NT2/D1 (cell line): ENCODE measurements at places on chromosomes 5 and 9.

DNA sequence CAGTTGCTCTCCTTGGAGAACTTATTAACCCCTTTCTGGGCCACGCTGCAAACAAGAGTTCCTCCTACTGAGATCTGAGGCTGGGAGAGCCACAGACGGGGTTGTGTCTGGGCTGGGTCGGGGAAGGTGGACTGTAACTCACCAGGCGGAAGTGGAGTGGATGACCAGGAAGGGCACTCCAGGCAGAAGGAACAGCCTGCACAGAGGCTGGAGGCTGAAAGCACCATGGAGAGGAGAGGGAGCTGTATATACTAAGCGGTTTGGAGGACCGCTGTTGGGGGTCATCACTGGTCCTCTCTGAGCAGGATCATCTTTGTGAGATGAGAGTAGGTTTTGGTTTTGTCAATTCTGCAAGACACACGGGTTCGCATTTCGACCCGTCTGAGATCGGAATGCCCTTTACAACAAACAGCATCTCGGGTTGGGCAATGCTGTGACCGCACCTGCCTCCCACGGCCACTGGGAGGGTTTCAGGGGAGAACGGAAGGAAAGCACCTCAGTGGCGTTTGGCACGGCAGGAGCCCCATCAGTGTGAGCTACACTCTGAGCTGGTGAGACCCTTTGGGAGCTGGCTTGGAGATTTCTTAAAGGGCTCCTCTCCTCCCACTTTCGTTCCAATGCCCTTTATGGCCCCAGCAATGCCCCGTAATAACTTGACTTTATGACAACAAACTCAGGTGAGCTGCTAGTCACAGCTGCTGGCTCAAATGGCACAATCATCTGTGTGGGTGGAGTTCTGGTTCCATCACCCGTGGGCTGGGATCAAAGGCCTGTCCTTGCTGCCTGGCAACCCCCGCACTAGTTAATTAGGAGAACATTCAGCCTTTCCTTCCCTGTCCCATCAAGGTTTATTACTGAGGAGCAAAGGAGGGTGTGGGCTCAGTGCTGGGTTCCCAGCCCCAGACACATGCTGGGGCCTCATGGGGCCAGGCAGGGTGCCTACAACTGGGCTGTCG lies 18.7 kb upstream of the NEURL1B start:
- no peak for DNase-seq

DNA sequence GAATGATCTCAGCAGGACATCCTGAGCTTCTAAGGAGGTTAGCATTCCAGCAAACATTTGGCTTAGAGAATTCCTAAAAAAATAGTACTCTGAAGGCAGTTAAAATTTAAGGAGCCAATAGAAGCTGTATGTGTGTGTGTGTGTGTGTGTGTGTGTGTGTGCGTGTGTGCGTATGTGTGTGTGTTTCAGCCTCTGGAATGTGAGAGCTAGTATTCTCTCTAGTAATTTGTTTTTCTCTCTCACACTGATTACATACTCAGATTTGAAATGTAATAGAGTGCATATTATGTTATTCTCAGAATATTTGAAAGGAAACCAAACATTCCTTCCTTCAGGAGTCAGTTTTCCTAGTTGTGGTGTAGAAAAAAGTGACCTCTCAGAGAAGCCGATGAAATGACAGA lies 279.6 kb downstream of the TMEM38B start:
- peak; percentile 23 for DNase-seq

- no peak for DNase-seq
Measured at GRCh38 chr5:16736158-16736995, 119.6 kb upstream of the RETREG1 start.

DNA sequence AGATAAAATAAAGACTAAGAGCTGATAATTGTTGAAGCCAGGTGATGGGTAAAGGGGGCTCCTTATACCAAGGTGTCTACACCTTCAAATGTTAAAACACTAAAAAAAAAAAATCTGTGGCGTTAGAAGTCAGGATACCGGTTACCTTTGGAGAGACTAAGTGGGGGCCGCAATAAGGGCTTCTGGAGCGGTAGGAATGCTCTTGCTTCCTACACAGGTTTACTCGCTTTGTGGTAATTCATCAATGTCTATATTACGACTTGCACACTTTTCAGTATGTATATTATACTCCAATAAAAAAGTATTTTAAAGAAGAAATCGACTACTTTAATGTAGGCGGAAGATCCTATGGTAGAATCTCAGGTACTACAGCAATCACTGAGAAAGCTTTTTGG lies 12.5 kb downstream of the MRPS27 start:
- DNase-seq, result no peak

- no peak for DNase-seq
Measured at GRCh38 chr9:119027901-119028699, 341.1 kb downstream of the BRINP1 start.

DNA sequence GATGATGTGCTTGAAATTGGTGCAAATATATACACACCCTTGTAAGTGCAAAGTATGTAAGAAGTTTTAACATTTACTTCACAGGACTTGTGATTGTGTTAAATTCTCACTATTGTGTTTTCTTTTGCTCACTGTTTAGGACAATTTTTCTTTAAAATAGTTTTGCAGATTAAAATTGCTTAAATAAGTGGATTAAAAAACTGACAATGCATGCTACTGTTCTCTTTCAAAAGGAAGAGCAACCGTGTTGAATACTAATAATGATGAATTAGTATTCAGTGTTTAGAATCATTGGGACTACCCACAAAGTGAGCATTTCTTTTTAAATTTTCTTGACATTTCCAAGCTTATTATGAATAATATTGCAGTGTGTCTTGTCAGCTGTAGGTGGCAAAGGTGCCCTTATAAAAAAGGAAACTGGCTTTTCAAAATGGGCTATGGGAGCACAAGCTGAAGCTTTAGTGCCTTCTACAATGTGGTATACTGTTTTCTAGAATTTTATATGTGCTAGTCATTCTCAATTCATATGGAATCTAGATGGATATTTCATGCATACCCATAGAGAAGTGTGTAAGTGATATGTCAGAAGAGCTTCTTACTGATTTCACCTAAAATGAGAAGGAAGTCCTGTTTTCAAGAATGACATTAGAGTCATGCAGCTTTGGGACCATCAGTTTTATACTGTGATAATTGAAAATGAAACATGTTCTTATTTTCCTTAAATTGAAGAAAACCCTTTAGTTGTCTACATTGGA lies 35.4 kb downstream of the SREK1 start:
- DNase-seq, result no peak

DNA sequence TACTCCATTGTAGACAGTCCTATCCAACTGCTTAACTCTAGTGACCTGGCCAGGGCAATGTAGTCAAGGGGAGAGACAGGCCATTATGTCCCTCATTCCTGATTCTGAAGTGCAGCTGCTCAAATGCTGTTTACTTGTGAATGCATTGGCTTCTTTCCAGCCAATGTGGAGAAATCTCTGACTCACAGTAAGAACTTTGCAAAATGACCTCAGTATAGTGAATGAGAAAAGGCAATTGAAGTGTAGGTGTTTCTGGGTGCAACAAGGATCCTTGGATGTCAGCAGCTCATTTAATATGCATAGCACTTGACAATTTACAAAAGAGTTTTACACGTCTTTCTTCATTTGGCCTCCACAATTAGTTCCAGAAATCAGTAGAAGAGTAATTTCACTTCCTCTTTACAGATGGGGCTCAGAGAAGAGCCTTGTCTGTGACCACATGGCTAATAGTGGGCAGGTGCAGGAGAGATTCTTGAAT lies 367.2 kb downstream of the OSTF1 start:
- no peak for DNase-seq

- DNase-seq, result no peak
Measured at GRCh38 chr9:126510564-126510963, 103.2 kb upstream of the LMX1B start.

- DNase-seq, result no peak
Measured at GRCh38 chr5:142904416-142904815, 134.2 kb downstream of the ARHGAP26 start.

GRCh38 chr9:88183798-88184495 lies 45.7 kb upstream of the SPATA31C2 start:
- no peak for DNase-seq

GRCh38 chr5:96875791-96876291 lies 459 bp upstream of the ERAP2 start:
- no peak for DNase-seq

DNA sequence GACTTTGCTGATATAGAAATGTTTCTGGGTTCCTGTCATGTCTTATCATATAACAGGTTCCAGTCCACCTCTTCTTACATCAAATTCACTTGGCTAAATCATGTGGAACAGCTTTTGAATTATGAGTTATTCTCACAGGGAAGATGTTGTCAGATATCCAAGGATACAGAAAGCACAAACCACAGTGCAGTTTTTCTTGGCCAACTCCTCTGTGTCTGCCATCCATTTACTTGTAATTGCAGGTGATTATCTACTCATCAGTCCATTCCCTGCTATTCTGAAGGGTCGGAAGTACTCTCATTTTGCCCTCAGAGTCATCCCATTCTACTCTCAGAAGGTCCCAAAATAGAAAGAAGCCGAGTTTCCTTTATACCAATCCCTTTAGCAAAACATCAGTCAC lies 10.0 kb downstream of the MARCHF11 start:
- no peak for DNase-seq

DNA sequence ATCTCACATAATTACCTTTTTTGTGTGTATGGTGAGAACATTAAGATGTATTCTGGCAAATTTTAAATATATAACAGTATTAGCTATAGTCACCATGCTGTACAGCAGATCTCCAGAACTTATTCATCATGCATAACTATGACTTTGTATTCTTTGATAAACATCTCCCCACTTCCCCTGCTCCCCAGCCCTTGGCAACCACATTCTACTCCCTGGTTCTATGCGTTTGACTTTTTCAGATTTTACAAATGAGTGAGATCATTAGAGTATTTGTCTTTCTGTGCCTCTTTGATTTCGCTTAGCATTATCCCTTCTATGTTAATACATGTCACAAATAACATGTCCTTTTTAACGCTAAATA lies 49.4 kb downstream of the SMC2 start:
- DNase-seq, result no peak

DNA sequence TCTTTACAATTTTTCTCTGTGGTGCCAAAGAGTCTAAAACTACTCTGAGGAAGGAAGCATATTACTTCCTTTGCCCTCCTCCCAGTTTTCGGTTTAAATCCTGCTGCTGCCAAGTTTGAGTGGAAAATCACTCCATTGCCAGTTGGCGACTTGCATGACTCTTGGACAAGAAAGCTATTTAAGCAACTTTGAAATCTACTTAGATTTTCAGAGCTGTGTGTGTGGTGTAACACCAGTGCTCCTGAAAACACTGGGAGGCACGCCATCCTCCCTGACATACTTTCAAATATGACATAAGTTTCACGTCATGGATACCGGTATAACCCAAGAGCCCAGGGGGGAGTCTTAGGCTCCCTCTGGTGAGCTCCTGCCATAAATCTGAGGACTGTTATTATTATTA lies 83.5 kb upstream of the RIOK2 start:
- no peak for DNase-seq

DNA sequence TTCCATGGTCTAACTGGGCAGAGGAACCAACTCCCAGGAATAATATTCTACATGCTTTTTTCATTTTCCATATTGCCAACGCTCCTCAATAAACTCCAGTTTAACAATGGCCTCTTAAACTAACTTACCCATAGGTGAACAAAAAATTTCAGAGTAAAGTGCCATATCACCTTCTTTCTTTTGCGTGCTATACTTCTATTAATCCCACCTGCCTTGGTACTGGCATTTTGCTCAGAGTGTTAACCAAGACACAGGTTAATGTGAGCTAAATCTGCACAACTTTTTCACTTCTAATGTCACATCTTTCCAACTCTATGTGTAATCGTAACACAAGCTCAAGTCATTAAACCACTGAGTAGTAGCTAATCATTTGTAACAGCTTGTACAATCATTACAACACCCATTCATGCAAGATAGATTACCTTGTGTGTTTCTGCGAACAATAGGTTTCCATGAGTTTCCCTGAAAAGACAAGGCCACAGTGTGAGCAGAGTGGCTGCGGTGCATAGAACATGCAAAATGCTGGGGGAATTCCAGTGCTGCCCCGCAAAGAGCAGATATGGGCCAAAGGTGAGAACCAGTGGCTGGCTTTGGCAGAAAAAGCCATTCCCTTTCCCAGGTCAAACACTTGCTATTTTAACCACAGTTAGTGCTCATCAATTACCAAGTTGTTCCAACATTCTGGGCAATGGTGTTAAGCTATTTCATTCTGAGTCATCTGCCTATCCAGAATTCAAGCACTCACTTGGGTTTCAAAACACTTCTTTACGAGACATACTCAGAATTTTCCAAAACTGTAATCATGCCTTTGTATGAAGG lies 42.8 kb downstream of the TIMD4 start:
- no peak for DNase-seq

GRCh38 chr9:95993337-95993736 lies 117.8 kb downstream of the ERCC6L2 start:
- no peak for DNase-seq
